ENCODE measurements at places on chromosomes 7 and 10.
A peak's percentile ranks its signal among the peaks of the same experiment; 100 is the strongest.

DNA sequence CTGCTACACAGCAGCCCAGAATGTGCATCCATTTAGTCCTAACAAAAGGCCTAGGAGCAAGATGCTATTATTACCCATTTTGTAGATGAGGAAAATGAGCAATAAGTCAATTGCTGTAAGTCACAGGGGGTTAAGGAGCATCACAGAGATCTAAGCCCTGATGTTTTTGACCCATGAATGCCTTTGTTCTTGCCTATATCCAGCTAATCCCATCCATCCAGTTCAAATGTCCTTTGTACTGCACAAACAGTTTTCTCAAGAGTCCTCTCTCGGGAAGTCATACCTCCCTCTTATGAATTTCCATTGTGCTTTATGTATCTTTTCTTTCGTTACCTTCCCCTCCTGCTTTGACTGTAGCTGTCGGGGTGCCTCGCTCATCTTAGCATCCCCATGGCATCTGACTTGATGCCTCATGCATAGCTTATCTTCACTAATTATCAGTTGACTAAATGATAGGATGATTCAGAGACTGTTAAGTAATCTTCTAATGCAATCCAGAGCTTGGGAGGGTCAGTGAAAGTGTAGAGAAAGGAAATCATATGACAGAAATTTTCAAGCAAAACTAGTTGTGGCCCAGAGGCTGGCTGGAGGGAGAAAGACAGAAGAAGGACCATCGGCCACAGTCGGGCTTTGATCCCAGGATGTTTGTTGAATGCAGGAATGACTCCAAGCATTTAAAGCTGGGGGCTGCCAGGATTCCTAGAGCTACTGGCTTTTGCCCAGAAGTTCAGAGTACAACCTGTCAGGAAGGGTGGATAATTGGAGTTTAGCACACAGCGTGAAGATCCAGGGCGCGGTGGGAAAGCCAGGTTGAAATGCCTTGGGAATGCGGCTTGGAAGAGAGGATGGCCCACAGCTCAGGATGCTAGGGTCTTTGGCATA lies 23.5 kb downstream of the BLVRA start:
- DNase-seq: no peak

- no peak for DNase-seq
Observed at GRCh38 chr7:52501696-52502095, 533.7 kb upstream of the POM121L12 start.

- no peak for DNase-seq
Observed at GRCh38 chr10:56547163-56547562, 186.1 kb upstream of the ZWINT start.

DNA sequence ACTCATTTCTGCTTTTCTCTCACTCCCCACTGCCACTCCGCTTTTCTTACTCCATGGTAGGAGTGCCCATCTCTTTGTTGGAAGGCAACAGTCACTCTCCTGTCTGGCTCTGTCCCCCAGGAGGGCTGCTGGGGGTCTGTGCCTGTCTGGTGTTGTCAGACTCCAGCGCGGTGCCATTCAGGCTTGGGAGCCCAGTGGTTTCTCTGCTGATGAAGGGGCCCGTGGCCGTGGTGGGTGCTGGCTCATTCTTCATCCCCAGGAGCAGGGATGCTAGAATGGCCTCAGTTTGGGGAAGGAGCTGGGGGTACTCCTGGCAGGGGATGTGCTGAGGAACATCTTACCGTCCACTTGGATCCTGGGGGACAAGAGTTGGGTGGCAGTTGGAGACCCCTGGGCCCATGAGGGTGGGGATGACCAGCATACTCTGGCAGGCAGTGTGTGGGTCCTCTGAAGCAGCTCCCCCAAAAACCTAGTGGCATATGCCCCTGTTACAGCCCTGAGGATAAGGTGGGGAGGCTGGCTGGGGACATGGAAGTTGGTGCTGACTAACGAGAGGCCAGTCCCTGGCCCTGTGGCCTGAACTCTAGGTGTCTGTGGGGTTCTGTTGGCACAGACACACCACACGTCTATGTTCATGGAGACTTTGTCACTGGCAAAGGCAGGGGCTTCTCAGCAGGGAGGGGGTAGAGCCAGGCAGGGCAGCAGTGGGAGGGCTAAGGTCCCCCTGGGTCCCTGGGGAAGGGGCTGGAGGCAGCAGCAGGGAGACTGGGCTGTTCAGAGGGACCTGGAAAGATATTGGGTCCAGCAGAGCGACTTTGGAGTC lies 102.8 kb upstream of the RET start:
- peak; percentile 14 for DNase-seq

DNA sequence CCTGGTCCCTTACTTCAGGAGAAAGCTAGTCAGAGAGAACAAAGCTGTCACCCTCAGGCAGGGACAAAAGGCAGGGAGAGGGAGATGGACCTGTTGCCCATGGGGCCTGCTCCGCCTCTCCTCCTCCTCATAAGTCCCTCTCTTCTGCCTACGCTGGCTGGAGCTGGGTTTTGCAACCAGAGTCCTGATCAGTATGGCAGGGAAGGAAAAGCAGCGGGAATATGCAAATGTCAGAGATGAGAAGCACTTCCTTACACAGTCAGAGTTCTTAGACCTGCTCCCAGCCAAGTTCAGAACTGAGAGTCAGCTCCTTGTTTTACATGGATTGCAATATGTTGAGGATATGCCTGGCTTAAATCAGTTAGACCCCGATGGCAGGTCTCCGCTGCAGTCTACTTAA lies 231.1 kb downstream of the ADAM12 start:
- no peak for DNase-seq

DNA sequence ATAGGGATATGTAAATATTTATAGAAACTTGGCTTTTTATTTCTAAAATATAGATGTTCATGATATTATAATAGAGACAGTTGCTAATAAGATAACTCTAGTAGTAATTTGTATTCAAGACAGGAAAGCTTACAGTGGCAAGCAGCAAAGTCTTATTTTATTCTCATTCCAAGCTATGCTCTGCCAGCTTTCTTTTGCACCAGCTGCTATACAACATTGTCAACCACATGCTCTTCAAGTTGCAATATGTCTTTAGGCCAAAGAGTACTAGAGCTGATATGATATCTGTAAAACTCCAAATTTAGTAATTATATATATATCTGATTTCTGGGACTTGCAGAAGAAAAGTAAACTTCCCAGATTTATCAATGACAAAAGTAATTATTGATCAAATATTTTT lies 350.1 kb downstream of the HGF start:
- DNase-seq: no peak

DNA sequence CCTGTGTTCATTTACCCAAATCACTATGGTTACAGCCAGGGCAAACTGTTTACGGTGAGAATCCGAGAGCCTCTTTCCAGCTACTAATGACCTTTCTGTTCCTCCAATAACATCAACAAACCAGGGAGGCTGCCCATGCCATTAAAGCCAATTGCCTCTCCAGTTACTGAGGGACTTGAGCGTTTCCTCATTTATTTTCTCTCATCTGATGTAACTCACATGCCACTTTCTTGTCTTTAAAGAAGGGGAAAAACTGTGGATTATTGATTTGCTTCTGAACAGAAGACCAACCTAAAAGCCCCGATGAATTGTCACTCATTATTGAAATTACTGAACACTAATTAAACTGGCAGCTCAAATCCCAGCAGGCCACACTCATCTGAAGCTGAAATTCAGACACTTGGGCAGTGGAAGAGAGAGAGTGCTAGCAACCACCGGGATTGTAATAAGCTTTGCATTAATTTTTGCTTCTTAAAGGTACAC lies 595.8 kb upstream of the MKI67 start:
- DNase-seq: no peak

DNA sequence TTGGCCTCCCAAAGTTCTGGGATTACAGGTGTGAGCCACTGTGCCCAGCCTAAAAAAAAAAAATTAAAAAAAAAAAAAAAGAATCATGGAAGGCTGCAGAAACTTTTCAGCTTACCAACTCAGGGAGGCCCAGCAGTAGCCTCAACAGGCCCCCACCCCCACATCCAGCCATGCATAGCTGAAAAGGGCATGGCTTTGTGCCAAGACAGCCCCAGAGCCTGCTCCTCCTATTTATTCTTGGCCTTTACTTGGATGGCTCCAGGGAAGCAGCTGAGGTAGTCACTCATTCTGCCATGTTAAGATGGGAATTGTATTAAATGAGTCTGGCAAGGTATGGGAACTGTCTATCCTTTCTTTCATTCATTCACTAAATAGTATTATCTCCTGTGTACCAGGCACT lies 13.7 kb upstream of the CNNM2 start:
- DNase-seq: no peak

- DNase-seq: no peak
Observed at GRCh38 chr7:157358041-157358752, 21.4 kb downstream of the DNAJB6 start.

DNA sequence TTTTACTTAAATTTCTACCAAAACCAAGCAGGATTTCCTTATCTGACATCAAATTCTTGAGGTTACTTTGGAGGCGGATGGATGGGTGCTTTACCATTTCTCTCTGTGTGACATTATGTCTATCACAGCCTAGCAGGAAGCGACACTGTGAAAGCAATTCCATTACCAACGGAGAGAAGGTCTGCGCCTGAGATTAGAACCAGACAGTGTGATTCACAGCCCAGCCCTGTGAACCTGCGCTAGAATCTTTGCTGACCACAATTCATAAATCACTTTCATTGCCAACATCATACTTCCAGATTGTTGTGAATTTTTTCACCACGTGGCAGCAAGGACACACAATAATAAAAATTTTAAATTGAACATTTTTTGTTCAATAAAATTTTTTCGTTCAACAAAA lies 126.5 kb downstream of the CUBN start:
- DNase-seq: no peak

GRCh38 chr7:44615149-44615611 lies 8.8 kb downstream of the OGDH start:
- peak; percentile 76 for DNase-seq

DNA sequence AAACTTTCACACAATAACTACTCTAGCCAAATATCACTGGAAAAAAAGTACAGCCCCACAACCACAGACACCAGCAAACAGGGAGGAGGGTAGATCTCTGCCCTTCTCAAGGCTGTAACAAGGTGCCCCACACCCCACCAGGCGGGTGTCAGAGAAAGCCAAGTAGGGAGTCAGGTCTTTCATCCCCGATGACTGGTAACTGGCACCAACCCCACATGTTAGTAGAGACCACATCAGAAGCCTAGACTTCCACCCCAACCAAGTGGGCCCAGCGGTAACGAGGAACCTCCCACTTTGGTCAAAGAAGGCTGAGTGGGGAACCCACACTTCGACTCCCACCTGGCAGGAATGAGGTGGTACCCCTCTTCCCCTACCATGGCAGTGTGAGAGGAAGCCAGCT lies 16.4 kb upstream of the RUFY2 start:
- no peak for DNase-seq

DNA sequence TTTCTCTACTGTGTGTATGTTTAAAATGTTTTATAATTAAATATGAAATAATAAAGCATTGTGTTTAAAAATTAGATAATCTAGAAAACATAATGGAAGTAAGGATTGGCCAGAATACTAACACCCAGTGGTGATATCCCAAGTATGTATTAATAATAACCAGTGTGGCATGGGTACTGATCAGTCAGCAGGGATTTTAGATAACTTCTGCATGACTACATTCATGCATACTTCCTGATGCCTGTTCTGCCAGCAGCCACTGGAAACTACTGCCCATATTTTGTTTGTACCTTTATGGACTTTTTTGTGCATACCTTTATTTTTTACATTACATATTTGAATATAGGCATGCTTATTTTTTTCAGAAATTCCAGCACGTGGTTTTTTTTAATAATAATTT lies 156.6 kb upstream of the TMEM196 start:
- DNase-seq: no peak

GRCh38 chr7:128425850-128426249 lies 16.1 kb upstream of the IMPDH1 start:
- no peak for DNase-seq

DNA sequence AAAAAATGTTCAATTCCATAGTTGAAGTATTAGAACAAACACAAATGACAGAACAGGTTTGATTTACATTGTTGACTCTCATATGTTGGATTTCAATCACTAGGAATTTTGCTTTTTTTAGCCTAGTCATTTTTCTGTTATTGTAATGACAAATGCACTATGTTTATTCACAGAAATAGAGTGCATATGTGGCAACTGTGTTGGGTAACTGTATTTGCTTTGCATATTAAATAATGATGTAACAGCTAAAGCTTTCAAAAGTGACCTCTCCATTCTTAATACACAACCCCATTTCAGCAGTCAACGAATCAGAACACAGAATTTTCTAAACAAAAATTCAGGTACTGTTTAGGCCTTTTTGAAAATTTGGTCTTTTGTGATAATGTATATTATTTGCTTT lies 54.0 kb upstream of the SLC26A5 start:
- no peak for DNase-seq

GRCh38 chr7:14600766-14601367 lies 301.7 kb downstream of the DGKB start:
- no peak for DNase-seq

- DNase-seq: no peak
Observed at GRCh38 chr10:78613132-78613531, 455.6 kb upstream of the ZMIZ1 start.

- DNase-seq: no peak
Observed at GRCh38 chr10:35882422-35883150, 240.5 kb upstream of the FZD8 start.
